Left lobe of liver (tissue), 2 donors: ENCODE measurements at places on chromosomes 6 and 20.

- DNase-seq: no peak
Observed at GRCh38 chr6:30311671-30312070, 15.1 kb upstream of the TRIM39 start.

GRCh38 chr20:5056801-5057599, 55.7 kb upstream of the SLC23A2 start:
- DNase-seq: peak; percentile 53

DNA sequence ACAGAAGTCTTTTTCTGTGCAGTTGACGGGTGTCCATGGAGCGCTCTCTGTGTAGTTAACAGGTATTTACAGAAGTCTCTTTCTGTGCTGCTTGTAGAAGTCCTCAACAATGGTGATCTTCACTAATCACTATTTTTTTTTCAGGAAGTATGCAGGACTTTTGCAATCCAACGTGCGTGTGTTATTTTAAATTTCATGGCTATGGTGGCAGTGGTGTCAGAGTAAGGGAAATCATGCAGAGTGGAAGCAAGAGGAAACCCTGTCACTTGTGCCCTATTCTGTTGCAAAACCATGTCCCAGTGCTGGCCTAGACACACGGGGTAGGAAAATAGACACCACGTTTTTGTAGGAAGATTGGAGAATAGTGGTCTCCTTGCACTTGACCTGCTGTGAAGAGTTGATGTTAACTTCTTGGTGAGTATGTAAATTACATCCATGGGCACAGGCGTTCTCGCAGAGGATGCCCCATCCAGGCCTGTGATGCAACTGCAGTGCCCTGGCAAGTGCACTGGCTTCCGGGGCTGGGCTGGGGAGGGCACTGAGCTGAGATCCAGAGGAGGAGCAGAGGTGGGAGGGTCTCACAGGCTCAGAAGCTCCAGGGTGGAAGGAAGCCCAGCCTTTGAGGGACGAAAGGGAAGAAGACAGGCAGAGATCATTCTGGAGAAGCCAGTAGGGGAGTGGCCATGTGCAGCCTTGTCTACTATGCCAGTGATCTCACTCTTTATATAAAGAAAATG, 146.5 kb downstream of the SYCP2 start:
- DNase-seq: peak; percentile 10

GRCh38 chr6:112560651-112561050, 213.5 kb downstream of the RFPL4B start:
- DNase-seq: no peak

GRCh38 chr6:127635091-127635490, 58.1 kb downstream of the C6orf58 start:
- no peak for DNase-seq

DNA sequence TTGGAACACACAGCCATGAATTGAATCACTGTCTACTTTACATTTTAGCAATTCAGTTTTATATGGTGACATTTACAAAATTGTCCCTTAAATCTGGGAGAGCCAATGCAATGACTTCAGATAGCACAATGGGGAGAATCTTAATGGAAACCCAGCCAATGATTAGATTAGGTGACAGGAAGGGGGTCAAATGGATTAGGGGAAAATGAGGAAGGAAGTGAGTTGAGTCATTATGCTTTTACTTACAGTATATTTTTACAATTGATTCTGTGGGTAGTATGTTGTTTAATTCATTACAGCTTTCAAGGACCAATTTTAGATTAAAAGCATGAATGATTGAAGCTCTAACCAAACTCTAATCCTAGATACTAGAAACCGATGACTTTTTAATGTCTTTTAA, 229.8 kb downstream of the SOX4 start:
- DNase-seq: no peak

GRCh38 chr6:144259986-144260385, 25.1 kb upstream of the UTRN start:
- no peak for DNase-seq

DNA sequence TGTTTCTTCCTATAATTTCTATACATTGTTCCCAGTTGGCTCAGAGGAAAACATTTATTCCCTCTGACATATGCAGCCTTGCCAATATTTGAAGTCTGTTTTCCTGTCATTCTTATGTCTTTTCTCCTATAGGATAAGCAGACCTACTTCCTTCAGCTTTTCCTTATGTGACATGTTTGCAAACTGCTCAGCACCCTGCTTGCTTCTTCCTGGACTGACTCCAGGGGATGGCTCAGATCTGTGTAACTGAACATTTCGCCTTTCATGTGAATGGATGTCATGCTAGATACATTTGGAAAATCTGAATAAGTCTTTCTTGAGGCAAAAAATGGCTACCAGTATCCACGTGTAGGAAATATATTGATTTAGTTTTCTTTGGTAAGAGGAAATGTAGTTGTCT, 113.2 kb downstream of the CARMIL1 start:
- DNase-seq: no peak

GRCh38 chr6:91816335-91816734, 1229.5 kb upstream of the MAP3K7 start:
- DNase-seq: no peak

DNA sequence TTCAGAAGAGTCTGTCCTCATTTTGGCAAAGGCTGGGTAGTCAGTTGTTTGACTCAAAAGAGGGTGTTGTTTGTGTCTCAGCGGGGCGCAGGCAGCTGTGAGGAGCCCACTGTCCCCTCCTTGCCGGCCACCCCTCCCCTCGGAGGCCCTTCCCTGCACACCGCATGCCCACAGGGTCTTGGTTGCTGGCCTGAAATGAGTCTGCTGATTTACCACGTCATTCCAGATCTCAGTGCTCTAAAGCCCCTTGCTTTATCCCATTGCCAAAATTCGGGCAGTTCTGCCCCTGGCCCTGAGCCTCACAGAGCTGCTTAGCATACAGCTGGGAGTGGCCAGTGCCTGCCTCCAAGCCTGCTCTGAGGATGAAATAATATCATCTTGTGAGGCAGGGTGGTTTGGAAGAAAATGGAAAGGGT, 220.7 kb downstream of the UST start:
- no peak for DNase-seq

DNA sequence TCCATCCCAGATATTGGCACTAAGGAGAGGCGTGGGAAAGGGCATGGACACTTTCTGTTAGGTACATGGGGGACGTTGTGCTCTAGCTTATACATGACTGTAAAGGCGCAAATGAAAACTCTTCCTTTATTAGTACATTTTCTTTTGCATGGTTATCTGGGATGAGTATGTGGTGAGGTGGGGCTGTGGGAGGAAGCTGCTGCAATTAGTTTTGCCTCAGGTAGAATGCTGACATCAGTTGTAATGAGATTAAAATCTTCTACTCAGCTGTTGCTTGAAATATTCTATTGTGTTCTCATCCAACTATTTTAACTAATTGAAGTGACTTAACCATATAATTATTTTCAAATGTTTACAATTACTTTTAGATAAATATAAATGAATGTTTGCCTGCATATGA, 218.3 kb upstream of the FLRT3 start:
- DNase-seq: no peak

GRCh38 chr6:20744911-20745557, 210.8 kb downstream of the CDKAL1 start:
- DNase-seq: no peak

- DNase-seq: no peak
Observed at GRCh38 chr6:37877373-37878149, 58.0 kb downstream of the ZFAND3 start.

- no peak for DNase-seq
Observed at GRCh38 chr20:34618676-34619075, 58.2 kb downstream of the PIGU start.

GRCh38 chr20:36645998-36646397, at the start of gene SLA2:
Gene SLA2 (minus strand): TSS chr20:36646196. CDS start chr20:36641335, 4,861 bp downstream.
- no peak for DNase-seq

GRCh38 chr6:106886081-106886843, 88.3 kb downstream of the CD24 start:
- no peak for DNase-seq

DNA sequence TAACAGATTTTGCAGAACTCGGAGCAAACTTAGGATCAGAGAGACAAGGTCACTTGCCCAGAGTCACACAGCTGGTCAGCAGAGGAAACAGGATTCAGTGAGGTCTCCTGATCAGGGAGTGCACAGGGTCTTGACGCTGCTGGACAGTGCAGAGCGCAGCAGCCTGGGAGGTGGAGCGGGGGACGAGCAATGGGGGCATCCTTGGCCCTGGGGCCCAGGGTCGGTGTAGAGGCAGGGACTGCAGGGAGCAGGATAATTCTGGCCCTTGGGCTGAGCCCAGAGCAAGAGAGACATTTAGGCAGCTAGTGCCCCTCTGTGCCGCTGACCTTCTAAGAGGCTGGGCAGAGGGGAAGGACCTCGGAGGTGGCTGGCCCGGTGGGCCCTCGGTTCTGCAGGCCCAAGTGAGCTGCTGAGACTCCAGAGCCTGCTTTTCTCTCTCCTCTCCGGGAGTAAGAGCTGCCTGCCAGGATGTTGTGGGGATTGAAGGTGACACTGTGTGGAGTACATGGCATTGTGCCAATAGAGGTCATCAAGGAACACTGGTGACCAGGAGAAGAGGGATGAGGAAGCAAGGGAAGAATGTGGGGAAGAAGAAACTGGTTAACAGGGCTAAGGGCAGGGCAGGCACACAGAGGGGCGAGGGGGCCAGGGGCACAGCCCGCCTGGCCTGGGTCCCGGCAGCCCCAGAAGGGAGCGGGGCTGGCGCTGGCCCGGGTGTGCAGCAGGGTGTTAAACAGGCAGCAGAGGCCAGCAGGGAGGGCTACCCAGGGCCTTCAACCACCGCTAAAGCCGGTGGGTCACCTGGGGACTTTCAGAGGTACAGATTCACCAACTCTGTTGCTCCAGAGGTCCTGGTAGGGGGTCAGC, 122.0 kb downstream of the AGPAT4 start:
- no peak for DNase-seq

DNA sequence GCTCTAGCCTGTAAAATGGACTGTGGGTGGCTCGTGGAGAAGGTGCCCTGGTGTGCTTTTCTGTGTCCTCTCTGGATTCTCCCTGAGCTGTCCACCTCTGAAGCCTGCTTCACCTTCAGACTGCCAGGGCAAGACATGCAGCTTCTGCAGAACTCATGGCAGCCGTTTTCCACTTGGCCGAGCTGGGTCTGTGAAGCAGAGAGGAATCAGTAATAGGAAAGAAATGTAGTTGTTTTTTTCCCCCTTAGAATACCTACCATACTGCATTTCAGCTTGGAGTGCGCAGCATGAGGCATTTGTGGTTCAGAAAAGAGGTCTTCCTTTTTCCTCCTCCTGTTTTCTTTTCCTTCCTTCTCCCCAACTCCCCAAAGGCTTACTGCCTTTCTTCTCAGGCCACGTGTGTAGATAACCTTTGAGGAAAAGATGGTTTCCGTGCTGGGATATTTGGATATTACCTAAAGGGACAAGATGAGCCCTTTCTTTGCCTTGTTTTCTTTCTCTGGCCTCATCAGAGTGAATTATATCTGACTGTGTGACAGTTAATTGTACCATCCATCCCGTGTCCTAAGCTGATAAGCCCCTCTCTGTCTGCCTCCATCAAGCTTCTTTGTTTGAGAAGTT, 39.4 kb downstream of the RREB1 start:
- no peak for DNase-seq

DNA sequence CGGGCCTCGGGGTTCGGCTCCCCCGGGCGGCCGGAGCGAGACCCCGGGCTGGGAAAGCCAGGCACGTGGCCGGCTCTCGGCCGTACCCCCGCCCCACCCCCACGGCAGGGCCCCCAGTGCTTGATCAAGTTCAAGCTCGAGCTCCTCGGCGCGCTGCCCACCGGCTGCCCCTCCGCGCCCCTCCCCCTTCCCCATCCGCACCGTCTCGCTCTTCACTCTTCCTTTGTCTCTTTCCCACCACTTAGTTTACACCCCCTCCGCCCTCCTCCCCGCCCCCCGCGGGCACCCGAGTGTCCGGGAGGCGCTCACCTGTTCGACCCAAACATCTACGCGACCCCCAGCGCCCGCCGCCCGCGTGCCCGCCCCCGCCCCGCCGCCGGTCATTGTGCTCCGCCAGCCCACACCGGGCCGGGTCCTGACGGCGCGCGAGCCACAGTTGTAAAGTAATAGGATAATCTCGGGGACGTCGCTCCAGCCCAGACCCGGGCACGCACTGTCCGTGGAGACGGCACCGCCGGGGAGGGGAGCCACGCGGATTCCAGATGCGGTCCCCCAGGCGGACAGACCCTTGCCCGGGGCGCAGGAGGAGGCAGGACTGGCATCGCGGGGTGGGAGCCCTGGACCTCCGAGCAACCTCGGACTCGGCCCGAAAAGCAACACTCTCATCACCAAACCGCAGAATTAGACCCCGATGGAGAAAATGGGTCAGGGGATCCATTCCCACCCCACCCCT, 100.7 kb downstream of the NOL4L start:
- no peak for DNase-seq

GRCh38 chr20:32823737-32824588, 4.2 kb downstream of the MAPRE1 start:
- no peak for DNase-seq

- peak; percentile 58 for DNase-seq
Observed at GRCh38 chr6:45922728-45923351, 92.8 kb downstream of the CLIC5 start.

- no peak for DNase-seq
Observed at GRCh38 chr6:90003069-90003795, 109.0 kb downstream of the GJA10 start.

GRCh38 chr20:64220891-64221527, 34.5 kb upstream of the PCMTD2 start:
- DNase-seq: no peak

DNA sequence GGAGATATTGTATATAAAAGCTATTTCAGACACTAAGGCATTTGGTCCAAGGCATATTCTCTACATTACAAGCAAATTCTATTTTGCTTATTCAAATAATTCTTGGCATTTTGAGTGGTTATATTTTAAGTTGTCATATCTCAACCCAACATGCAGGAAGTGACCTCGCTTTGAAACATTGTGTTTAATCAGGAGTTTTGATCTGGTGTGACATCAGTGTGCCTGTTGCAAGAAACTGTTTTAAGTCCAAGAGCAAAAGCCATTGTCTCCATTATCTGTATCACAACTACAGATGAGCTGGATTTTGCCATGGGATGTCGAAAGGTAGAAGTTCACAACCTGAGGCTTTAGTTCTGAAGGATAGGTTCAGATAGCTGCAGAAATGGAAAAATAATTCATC, 509.9 kb upstream of the ID4 start:
- no peak for DNase-seq

- DNase-seq: peak; percentile 54
Observed at GRCh38 chr20:53399592-53400335, 193.9 kb downstream of the ZNF217 start.

DNA sequence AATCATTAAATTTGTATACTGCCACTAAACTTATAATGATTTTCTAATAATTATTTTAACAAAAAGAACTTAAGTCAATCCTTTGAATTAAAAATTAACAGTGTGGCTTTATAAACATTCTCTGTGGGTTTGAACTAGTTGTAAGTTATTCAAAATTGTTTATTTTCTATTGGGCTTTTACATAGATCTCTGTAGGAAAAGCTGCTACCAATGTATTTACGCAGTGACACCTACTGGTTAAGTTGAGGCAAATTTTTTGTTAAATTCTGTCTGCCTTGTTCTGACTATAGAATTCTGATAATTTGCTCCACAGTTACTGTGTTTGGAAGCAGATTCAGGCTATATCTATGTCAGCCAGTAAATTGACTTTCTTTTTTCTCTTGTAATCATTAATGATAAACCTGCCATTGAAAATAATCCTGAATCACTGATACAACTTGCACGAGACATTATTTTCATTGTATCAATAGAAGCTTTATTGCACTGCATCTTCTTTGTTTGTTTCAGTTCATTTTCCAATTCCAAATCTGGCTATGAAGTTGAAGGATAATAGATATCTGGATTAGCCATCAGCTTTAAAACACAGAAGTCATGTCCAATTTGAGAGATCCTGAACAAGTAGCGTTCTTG, 66.0 kb upstream of the UTRN start:
- DNase-seq: no peak

- no peak for DNase-seq
Observed at GRCh38 chr6:127933852-127934840, 33.3 kb upstream of the THEMIS start.

GRCh38 chr20:59577037-59577808, 27.1 kb upstream of the PHACTR3 start:
- no peak for DNase-seq
